ENCODE measurements at places on chromosomes 2 and 18.

GRCh38 chr2:218570850-218571249 lies 2.2 kb downstream of the CNOT9 start:
- DNase-seq, result no peak

DNA sequence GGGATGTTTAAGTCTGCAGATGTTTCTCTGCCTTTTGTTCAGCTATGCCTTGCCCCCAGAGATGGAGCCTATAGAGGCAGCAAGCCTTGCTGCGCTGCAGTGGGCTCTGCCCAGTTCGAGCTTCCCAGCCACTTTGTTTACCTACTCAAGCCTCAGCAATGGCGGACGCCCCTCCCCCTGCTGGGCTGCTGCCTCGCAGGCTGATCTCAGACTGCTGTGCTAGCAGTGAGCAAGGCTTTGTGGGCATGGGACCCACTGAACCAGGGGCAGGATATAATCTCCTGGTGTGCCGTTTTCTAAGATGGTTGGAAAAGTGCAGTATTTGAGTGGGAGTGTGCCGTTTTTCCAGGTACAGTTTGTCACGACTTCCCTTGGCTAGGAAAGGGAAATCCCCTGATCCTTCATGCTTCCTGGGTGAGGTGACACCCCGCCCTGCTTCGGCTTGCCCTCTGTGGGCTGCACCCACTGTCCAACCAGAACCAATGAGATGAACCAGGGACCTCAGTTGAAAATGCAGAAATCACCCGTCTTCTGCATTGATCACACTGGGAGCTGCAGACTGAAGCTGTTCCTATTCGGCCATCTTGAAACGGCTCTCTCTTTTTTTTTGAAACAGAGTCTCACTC lies 27.6 kb upstream of the ADAM23 start:
- no peak for DNase-seq

DNA sequence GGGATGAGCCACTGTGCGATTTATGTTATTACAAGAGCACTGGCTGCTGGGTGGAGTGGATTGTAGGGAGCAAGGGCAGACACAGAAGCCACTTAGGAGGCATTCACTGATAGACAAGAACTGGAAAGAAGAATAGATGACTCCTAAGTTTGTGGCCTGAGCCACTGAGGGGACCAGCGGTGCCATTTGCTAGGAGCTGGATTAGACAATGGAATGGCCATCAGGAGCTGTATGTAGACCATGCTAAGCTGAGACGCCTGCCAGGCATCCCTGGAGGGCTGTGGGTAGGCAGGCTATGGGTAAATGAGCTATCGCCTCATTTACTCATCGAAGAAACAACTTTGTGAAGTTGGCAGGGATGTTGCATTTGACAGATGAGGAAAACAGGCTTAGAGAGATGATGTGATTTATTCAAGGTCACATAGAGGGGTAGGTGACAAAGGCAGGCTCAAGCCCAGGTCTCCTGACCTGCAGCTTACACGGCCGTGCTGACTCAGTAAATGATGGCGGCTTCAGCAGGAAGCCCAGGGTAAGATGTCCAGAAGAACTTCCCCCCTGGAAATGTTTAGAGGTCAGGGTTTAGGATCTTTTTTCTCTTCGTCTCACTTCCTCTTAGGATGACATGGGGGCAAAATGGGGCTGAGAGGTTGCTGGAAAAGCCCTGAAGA lies 2.8 kb downstream of the MFSD2B start:
- DNase-seq, result no peak

DNA sequence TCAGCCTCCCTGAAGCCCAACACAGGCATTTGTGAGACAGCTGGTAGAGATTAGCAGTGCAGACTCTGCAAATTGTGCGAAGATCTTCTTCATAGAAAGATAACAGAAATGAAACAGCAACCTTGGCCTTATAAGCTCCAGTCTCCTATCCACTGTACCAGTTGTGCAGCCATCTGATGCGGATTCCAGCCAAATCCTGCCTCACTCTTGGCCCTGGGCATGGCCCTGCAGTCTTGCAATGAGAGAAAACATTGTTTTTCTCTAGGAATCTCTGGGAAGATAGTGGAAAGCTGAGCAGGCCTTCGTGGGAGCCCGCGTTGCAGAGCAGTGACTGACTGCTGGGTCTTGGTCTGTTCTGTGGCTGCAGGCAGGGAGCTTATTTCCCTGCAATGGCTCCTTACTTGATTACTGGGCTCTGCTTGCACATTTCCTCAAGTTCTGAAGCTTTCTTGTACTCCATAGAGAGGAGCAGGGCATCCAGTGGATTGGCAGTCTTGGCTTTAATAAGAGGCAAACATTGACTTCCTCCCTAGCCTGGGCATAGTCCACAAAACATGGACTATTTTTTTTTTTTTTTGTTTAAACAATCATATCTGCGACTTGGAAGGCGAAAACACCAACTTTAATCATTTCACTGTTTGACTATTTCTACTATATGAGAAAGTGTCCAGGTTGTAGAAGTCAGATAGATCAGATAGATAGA lies 193.0 kb downstream of the ACTR3 start:
- no peak for DNase-seq

- no peak for DNase-seq
These were observed 1841.3 kb upstream of the CELF4 start for GRCh38 chr18:39406941-39407340.

- no peak for DNase-seq
These were observed 801 bp downstream of the OSR1 start for GRCh38 chr2:19357402-19358241.

- no peak for DNase-seq
These were observed 56.8 kb upstream of the RASGRP3 start for GRCh38 chr2:33419581-33420200.

- no peak for DNase-seq
These were observed 434.7 kb upstream of the SETBP1 start for GRCh38 chr18:44246001-44246400.

GRCh38 chr2:96413323-96413722 lies 77.8 kb downstream of the NCAPH start:
- DNase-seq, result no peak

DNA sequence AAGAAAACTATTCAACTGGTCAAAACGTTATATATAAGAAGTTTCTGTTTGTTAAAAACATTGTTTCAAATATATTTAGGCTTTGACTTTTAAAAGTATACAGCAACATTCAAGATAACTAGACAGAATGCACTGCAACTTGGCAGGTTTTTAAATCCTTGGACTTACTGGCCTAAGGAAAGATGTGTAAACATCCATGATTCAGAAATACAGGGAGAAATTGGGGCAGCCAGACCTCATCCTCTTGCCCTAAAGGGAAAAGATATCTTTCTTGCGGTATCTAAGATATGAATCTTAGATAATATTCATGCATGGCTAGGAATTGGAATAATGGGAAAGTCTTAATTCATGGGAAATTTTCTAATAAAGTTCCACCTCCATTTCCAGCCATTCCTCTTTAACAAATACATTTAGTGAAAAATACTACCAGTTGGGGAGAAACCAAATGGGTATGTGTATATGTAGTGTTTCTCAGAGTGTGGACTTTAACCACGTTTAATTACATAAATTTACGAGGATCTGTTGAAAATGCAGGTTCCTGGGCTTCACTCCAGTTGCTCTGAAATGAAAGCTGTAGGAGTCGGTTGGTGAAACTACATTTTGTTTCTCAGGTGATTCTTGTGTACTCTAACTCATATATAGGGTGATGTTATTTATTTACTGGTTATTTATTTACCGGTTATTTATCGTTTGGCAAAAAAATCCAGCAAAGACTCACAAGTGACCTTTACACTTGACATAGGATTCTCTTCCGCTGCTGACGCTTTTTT lies 587 bp upstream of the TANK start:
- no peak for DNase-seq

GRCh38 chr2:168848225-168848624 lies 42.0 kb downstream of the SPC25 start:
- no peak for DNase-seq

- no peak for DNase-seq
These were observed 33.6 kb downstream of the APCDD1 start for GRCh38 chr18:10488017-10488416.

GRCh38 chr2:45857867-45858520 lies 206.5 kb downstream of the PRKCE start:
- DNase-seq, result no peak

DNA sequence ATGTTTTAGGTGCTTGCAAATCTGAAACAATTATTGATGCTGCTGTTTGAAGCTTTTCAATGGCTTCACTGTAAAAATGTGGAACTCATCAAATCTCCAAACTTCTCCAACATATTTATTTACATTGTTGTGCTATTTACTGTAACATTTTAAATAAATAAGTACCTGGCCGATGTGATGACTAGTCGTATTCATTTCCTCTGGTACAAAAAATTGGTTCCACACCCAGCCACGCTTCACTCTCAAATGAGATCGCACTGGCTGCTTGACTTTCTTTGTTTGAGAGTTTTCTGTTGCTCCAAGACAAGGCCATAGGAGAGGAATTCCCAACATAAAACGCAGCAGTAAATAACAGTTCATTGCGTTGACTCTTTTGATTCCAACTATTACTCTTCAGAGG lies 32.0 kb downstream of the CDH19 start:
- DNase-seq, result no peak

- no peak for DNase-seq
These were observed 12.3 kb upstream of the KCNJ3 start for GRCh38 chr2:154686162-154686561.

DNA sequence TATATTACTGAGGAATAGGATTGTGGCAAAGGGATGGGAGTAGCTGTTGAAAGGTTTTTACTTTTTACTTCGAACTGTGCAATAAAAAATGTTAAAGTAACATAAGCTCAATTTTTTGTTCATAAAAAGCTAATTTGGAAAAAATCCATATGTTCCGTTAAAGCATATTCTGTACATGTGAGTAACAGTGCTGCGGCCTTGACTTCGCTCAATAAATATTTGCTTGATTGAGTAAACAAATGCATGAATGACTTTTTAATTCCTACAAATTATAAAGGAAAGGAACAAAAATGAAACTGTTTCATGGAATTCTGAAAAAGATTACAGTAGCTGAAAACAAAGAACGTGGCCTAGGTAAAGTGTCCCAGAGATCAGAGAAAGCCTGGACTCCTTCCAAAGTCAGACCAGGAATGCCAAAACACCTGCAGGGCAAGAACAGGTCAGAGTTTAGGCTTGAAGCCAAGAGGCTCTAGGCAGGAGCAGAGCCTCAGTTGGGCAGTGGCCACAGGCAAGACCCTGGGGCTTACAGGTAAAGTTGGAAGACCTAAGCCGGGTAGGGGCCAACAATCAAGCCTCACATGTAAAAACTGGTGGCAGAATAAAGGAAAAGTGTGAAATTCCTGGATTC lies 44.3 kb upstream of the FIGN start:
- no peak for DNase-seq

All from stimulated activated CD4-positive, alpha-beta T cell treated with anti-CD3 and anti-CD28 coated beads, Interleukin-2, amount 100 ng/mL, for 48 hours (primary cell).